NCI-H1092 treated with DMSO at 0.1 percent for 48 hours (cell line): ENCODE measurements at places on chromosomes 7 and 10.

GRCh38 chr10:79181698-79182521 is 113.1 kb downstream of the ZMIZ1 start:
- DNase-seq, result no peak

- DNase-seq, result peak; percentile 20
Measured at GRCh38 chr7:3482147-3482921, 181.3 kb downstream of the SDK1 start.

DNA sequence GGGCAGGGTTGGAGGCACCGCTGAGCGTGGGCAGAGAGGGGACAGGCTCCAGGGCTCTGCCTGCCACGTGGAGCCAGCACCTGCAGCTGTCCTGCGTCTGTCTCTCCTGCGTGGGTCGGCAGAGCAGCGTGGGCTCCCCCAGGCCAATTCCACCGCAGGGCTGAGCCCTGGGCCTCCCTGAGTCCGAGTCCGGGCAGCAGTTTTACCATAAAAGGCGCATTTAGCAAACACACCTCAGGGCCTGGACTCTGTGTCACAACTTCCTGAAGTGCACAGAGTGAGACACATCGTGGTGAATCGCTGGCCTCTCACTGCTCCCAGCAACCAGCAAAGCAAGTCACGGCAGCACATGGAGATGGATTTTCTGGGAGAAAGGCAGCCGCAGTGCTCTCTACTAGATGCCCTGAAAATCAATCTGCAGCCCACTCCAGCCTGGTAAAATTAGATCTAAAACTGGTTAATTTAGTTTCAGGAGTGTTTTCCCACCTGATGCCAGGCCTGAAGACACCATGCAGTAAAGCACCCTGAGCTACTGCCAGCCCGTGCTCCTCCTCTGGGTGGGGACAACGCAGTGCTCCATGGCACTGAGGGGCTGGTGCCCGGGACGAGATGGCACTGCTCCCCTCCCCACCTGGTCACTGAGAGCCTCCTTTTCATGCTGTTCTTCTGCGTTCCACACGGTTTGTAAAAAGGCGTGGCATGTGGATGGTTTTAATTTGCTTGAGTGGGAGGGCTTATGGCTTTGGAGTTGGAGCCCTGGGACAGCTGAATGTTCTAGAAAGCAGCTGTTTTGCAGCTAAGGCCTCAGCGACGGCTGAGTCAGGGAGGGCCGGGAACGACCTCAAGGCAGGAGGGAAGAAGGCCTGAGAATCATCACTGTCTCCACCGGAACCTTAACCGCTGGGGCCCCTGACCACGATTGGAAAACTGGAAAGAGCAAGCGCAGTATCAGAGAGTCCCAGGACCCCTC is 336.9 kb downstream of the ADARB2 start:
- DNase-seq, result no peak

- no peak for DNase-seq
Measured at GRCh38 chr7:147556317-147556716, 1034.2 kb upstream of the C7orf33 start.

GRCh38 chr10:47031901-47032465 is 120.8 kb downstream of the PTPN20 start:
- no peak for DNase-seq

DNA sequence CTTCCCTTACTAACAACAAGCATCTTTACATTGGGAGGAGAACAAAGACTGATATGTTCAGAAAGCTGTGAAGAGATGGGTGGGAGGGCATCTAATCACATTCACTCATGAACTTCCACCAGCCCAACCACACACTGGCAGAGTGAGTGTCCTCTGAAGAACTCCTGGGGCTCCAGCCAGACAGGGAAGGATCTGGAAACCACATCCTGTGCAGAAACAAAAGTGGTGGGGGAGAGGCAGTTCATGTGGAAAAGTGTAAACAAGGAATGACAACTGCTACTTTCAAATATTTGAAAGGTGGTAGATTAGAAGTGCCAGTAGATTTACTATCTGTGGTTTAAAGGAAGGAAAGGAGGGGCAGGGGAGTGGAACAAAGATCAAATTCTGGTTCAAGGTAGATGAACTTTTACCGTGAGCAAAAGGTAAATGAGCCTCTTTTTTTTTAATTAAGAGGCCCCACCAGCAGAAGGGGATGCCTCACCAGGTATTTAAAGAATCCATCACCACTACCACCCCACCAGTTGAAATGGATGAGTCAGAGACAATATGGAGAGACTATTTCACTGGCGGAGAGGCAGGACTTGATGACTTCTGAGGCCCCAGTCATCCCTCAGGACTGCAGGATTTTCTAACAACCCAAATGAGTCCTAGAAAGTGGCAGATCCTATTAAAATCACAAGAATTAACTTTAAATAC is 34.5 kb downstream of the GOT1 start:
- peak; percentile 25 for DNase-seq

GRCh38 chr7:90320801-90321494 is at the start of gene FAM237B:
TSS of gene FAM237B (minus strand) at chr7:90321304. CDS start at chr7:90319748, 1,556 bp downstream.
- no peak for DNase-seq

DNA sequence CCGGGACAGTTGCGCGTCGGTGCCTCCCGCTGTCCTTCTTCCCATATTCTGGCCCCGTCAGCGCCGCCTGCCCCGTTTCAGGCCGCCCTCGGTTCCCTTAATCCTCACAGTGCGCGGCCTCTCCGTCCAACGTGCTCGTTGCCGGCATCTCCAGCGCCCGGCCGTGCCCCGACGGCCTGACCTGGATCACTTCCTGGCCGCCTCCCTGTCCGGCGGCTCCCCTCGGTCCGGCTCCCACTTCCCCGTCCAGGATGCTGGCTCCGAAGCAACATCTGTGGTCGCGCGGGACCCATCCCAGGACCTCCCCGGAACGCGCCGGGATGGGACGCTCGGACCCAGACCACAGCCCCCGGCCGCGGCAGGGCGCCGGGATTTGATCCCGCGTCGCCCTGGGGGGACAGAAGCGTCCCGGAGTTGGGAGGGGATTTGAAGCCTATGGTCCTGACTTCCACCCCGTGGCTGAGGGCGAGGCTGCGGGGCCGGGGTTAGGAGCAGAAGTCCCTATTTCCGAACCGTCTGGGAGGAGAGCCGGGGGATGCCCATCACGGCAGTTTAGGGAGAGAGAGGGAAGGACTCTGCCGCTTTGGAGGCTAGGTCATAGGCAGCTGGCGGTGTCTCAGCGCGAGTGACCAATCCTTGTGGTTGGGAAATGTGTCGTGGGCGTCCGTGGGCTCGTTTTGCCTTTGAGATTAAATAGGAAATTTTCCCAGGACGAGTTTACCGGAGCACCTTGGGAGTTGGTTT is 53.8 kb downstream of the KCTD7 start:
- DNase-seq, result no peak

GRCh38 chr10:72379062-72379461 is 24.3 kb upstream of the DNAJB12 start:
- DNase-seq, result no peak

GRCh38 chr7:148265896-148266295 is 324.7 kb upstream of the C7orf33 start:
- DNase-seq, result no peak

- no peak for DNase-seq
Measured at GRCh38 chr10:4331150-4331549, 494.9 kb upstream of the AKR1E2 start.

- no peak for DNase-seq
Measured at GRCh38 chr7:113076703-113077102, 9.9 kb downstream of the GPR85 start.

GRCh38 chr7:25615003-25615402 is 386.7 kb upstream of the NPVF start:
- DNase-seq, result no peak

DNA sequence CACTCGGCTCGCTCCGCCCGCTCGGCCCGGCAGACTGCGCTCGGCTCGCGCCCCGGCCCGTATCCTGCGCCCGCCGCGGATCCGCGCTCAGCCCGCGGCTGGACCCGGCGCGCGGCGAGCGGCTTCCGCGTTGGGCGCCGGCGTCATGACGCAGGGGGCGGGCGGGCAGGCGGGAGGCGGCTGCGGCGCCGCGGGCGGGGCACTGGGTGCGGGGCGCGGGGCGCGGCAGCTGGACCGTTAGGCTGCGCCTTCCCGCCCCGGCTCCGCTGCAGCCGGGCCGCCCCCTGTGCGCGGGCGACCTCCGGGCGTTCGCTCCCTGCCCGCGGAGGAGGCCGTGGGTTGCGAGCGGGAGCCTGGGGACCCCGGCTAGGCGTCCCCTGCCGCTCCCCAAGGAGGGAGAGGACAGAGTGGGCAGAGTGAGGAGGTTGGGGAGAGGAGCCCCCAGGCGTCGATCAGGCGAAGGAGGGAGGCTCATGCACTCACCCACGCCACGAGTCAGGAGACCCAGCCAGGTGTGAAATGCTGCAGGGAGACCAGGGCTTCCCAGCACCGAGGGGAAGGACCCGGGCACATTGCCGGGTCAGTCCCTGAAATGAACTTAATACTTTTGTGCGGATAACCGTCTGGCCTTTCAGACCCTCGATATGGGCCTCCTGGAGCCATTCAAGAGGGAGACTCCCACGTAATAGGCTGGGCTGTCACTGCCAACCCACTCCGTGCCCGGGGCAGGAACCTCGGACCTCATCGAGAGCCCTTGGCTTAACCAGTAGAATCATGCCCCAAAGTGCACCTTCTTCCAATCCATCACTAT is at the start of gene PIP4K2A:
TSS of gene PIP4K2A (minus strand) at position 100 of the 811 bp plus-strand sequence. CDS start 252 bp downstream, outside the sequence.
- peak; percentile 17 for DNase-seq

- peak; percentile 58 for DNase-seq
Measured at GRCh38 chr10:130127364-130128061, 8.7 kb upstream of the GLRX3 start.

DNA sequence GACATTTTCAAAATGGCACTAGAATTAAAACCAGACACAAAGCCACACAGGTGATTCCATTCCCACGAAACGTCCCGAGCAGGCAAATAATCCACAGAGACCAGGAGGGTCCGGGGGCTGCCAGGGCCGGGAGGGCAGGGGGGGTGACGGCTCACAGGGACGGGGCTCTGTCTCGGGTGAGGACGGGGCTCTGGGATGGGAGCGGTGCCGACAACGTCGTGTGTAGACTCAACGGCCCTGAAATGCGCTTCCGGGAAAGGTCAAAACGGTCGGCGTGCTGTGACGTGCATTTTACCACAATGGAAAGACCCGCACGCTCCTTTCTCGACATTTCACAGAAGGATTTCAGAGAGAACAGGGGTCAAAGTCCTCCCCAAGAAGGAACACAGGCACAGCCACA is 63.3 kb upstream of the PDGFA start:
- DNase-seq, result no peak

- DNase-seq, result no peak
Measured at GRCh38 chr7:84502239-84502638, 307.6 kb upstream of the SEMA3A start.

DNA sequence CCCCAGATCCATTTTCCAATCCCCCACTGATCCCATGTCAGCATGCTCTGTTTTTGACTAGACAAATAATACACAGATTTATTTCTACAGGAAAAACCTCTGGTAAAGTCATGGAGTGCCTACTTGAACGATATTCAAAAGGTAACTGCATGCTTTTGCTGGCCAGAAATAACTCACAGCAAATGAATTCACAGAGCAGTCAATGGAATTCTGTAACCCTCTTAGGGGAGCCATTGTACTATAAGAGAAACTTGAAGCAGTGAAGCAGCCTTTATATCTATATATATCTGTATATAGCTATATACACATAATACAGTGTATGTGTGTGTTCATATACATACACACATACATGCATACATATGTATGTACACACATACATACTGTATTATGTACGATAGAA is 29.0 kb upstream of the MEOX2 start:
- no peak for DNase-seq

DNA sequence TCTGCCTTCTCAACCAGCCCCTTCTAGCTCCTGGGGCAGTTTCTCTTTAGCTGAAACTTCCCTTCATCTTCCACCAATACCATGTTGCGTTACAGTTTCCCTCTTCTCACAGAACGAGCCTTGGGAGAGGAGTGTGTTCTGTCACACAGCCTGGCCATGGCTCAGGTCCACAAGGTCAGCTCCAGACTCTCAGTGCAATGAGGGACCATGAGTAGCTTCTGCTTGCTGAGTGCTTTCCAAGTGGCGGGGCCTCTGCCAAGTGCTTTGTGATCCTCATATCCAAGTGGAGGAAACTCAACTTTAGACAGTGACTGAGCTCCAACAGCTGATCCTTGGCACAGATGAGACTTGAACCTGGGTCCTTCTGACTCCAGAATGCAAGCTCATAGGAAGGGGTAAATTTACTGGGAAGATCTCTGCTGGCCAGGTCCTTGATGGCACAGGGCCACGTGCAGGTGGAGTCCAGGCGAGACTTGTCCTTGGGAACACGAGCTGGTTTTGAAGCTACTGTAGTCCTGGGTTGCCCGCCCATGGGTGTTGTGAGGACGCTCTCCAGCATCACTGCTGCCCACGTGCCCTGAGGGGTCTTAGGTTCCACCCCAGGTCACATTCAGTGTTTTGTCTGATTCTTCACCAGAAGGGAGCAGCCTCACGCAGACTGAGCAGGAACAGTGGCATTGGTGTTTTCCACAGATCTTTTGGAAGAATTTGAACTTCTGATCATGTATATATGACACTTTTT is 238.0 kb downstream of the EBF3 start:
- DNase-seq, result no peak

DNA sequence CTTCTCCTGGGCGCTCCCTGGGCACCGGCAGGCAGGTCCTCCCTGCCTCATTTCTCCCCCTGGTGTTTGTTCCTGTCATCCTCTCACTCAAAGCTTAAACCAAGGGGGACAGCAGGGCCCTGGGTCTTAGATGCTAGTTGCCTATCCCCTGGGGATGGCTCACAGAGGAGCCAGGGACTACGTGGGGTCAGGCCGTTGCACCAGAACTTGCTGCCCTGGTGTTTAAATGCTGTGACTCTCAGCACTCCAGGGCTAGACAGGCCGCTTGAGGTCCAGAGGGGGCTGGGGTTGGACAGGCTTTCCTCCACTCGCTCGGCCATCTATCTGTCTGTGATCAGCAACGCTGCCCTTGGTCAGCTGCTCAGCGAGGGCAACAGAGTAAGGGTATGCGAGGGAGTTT is 340.3 kb downstream of the CXCL12 start:
- no peak for DNase-seq

DNA sequence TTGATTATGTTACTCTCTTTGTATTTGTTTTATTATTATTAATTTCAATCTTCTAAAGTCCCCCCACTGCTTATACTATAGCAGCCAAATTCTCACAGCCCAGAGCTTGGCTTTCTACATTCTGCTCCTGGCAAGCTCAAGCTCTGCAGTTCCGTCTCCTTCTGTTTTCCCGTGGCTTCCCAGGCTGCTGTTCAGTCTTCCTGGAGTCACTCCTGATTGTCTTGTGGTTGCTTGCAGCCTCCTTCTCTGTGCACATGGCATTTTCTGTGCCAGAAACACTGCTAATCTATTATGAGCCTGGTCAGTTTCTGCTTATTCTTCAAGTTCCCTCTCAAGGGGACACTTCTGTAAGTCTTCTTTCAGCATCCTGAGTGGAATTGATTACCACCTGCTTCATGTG is 533.7 kb upstream of the IGFBP3 start:
- no peak for DNase-seq

GRCh38 chr10:62861507-62861906 is 45.3 kb upstream of the EGR2 start:
- no peak for DNase-seq

DNA sequence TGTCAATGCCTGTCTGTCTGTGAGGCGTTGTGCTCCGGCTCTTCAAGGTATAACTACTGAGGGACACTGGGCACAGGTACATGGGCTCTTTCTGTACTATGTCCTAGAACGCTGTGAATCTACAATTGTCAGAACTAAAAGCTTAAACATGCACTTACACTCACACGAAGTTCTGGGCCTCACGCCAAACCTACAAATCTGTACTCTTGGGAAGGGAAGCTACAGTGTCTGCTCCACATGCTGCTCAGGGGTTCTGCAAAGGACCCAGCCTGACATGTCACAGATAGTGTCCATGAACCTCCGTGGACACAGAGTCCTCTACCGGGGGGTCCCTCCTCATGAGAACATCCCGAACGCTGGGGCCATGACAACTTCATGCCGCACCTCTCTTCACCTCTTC is 268.7 kb downstream of the WDR37 start:
- DNase-seq, result no peak
